ENCODE measurements at places on chromosomes 2 and 18. TPM values are rescaled to one million over a fixed set of nuclear protein-coding genes. Genes with fewer than 3 reads are reported as not detected.

DNA sequence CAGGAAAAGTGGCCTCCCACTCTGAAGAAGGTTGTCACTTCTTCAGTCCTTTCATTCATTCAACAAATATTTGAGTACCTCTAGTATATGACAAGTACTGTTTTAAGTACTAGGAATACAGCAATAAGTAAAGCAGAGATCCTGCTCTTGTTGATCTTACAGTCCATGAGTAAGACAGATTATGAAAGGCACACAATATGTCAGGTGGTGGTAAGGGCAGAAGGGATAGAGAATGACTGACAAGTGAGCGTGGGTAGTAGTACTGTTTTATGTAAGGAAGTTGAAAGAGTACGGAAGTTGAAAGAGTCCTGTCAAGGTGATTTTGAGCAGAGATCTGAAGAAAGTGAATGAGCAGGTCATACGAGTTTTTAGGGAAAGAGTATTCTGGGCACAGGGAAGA is 111.3 kb downstream of the GALNT1 start:
- DNase-seq = peak; percentile 52

GRCh38 chr2:16040271-16041010 is 100.1 kb downstream of the MYCN start:
- DNase-seq = no peak

GRCh38 chr2:152363936-152364335 is 29.0 kb downstream of the FMNL2 start:
- DNase-seq = no peak

Gene LBX2
- total RNA-seq = 1.9 TPM

DNA sequence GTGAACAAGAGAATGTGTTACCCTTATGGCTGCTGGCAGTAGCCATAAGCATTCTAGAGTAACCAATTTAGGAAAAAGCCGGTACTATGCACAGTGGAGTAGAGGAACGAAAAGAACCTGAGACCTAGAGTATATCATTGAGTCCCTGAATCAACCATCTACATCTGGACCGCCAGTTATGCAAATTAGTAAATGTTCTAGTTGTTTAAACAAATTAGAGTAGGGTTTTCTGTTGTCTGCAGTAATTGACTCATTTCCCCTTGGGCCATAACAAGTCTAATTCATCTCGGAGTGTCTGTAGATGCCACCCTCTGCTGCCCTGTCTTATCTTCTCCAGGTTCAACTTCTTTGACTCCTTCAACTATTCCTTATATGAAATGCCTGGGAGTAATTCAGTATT is 60.1 kb upstream of the CAPN13 start:
- no peak for DNase-seq

DNA sequence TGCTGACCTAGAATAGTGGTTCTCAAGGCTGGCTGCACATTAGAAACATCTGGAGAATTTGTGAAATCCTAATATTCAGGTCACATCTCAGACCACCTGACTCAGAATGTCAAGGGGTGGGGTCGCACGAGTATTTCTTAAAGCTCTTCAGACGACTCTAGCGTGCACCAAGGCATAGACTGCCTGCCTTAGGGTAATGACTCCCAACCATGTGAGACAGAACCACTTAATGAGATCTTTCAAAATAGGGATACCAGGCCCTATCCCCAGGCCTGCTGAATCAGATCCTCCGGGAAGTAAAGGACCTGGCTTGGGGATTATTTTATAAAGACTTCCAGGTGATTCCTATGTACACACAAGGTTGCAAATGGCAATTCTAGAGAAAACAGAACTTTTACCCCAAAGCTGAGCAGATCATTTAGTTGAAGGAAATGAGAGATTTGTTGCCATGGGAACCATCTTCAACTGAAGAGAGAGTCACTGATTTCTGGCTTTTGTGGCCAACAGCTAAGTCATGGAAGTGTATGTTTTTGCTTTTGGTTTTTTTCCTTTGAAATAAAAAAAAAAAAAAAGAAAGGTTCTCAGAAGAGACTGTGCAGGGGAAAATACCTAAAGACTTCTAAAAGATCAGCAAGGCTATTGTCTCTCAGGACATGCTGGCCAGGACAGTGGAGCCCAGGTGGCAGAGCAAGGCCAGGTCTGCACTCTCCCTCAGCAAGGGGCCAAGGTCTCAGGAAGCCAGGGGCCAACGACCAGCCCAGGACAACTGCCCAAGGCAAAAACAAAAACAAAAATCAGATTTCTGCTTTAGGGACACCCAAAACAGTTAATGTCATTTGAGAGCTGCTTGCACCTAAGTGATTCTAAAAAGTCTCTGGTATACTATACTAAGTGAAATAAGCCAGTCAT is 15.3 kb upstream of the LOXHD1 start:
- peak; percentile 26 for DNase-seq

DNA sequence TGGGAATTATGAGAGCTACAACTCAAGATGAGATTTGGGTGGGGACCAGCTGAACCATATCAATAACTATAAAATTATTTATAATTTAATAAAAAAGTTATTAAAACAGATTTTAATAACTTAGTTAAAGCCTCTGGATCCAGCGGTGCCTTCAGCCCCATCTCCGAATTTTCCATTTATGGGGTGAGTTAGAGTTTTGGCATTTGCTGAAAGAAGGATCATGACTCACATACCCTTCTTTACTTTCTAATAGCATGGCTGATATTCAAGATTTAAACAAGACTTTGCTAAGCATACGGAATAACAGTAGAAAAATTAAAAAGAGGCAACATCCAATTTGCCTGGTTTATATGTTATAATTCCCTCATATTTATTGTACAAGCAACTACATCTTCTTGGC is 94.5 kb downstream of the RDH14 start:
- no peak for DNase-seq
